DMS79 treated with DMSO at 0.1 percent for 48 hours (cell line): ENCODE measurements at places on chromosomes 12 and 14.

GRCh38 chr12:108833757-108834472 lies 23.5 kb downstream of the SSH1 start:
- DNase-seq, result no peak

DNA sequence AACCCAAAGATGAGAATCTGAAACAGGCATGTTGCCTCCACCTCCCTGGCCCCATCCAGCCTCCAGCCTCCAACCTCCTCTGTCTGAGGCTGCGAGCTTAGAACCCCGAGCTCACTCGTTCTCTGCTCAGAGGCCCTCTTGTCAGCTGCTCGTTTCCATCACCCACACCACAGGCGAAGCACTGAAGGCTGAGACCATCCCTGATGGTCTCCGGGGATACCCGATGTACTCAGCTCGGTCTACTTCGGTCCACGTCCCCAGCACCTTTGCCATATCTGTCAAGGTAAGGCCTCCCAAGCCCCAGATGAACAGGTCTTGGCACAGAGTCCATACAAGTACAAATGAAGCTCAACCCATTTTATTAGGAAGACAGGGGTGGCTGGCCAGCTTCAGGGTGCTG lies 72.4 kb downstream of the TTC7B start:
- DNase-seq, result no peak

- DNase-seq, result no peak
Measured at GRCh38 chr14:22508150-22508457, 80.9 kb downstream of the DAD1 start.

DNA sequence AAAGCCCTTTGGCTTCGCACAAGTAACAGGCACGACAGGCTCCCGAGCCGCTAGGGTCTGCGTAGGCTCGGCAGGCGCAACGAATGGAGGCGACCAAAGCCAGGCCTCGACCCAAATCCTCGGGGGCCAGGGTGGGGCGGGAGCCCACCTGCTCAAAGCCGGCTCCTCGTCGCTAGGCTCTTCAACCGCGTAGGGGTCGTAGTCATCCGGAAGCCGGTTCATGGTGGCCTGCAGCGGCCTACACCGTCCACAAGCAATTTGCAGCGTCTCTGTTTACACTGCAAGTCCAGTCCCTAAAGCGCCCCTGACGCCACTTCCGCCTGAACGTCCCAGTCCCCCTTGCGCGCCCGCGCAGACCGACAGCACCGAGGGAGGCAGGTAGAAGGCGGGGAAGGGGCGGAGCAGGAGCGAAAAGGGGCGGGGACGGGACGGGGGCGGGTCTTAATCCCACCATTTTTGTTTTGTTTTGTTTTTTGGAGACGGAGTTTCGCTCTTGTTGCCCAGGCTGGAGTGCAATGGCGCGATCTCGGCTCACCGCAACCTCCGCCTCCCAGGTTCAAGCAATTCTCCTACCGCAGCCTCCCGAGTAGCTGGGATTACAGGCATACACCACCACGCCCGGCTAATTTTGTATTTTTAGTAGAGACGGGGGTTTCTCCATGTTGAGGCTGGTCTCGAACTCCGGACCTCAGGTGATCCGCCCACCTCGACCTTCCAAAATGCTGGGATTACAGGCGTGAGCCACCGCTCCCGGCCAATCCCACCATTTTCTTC lies at the start of gene EAPP:
Gene EAPP (minus strand): TSS at position 295 of the 774 bp plus-strand sequence. CDS start 73 bp downstream, at position 222.
- DNase-seq, result no peak

GRCh38 chr12:70663838-70664237 lies 26.6 kb upstream of the PTPRB start:
- DNase-seq, result no peak

- peak; percentile 45 for DNase-seq
Measured at GRCh38 chr14:92747701-92748258, 647 bp downstream of the LGMN start.

DNA sequence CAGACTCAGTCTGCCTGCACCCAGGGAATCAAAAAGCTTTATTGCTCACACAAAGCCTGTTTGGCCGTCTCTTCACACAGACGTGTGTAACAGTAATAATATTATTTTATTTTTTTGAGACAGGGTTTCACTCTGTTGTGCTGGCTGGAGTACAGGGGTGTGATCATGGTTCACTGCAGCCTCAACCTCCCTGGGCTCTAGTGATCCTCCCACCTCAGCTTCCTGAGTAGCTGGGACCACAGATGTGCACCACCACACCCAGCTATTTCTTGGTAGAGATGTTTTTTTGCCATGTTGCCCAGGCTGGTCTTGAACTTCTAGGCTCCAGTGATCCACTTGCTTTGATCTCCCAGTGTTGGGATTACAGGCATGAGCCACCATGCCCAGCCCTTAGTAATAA lies 88.4 kb upstream of the DCD start:
- DNase-seq, result no peak

DNA sequence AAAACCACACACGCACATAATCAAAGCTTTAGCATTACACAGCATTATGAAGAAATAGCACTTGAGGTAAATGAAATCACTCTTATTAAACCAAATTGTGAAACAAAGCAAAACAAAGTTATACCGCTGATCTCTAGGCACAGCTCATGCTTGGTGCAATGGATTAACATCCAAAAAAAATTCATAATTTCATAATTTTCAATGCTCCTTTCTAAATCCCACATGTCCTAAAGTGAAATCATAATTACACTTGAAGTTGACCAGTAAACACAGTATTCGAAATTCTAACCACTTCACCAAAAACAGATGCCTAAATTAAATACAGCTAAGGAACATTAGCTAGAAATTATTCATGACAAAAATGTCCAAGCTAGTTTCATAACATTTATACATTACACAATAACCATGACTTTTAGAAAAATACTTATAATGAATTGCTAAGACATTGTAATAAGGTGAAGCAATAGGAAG lies 1.5 kb downstream of the MLH3 start:
- DNase-seq, result no peak

DNA sequence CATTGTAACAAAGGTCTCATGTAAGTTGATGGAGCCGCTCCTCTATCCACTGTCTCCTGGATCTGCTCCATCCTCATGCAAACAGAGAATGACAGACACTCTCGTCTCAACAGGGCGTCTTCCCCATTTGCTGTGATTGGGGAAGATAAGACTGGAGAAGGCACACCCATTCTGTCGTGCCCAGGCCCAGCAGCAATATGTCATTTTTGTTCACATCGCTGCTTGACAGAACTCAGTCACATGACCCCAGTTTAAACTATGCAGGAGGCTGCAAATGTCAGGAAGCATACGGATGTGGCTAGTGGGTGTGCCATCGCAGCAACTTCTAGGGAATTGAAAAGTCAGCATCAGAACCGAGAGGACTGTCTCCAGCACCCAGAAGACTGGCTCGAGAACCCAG lies 290.5 kb downstream of the TMEM132D start:
- no peak for DNase-seq

DNA sequence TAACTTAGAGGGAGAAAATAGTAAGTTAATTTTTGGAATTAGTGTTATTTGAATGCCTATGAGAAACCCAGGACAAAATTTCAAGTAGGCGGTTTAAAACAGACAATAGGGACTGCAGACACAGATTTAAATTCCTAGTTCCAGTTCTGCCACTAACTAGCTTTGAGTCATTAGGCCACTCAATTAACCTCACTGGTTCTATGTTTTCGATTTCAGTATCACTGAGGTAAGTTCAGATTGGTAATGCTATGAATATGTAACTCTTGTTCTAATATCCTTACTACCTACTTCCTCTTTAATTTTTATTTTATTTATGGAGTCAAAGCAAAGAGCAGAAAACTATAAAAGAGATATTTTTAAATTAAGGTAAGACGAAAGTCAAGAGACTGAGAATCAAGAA lies 52.6 kb downstream of the GALC start:
- DNase-seq, result no peak

GRCh38 chr14:78592616-78593219 lies 422.5 kb downstream of the NRXN3 start:
- DNase-seq, result no peak

GRCh38 chr12:108592033-108592909 lies 5.6 kb downstream of the TMEM119 start:
- DNase-seq, result no peak

DNA sequence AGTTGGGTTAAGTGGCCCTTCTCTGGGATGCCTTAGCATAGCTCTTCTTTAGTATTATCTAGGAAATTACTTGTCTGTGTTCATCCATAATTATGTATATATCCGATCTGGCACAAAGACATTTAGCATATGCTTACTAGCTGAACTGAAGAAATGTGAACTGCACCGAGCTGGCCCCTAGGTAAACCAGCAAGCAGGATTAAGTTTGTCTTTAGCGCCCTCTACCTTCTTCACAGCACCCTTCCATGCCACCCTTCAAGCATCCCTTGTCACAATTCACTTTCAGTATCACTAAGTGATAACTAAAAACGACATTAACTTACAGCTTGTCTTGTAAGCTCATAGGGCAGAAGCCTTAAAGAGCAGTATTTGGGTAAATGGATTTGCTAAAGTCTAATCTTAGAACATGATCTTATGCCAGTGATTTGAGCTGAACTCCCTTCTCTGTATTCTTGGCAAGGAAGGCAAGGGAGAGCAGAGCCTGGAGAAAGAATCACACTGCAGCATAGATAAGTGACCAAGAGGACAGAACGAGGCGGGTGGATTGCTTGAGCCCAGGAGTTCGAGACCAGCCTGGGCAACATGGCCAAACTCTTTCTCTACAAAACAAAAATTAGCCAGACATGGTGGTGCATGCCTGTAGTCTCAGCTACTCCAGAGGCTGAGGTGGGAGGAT lies 2.6 kb upstream of the HAL start:
- DNase-seq, result peak; percentile 59
